ENCODE measurements at places on chromosomes 12 and 14.

- DNase-seq, result no peak
These were observed 146.6 kb downstream of the ANO2 start for GRCh38 chr12:5798242-5799015.

DNA sequence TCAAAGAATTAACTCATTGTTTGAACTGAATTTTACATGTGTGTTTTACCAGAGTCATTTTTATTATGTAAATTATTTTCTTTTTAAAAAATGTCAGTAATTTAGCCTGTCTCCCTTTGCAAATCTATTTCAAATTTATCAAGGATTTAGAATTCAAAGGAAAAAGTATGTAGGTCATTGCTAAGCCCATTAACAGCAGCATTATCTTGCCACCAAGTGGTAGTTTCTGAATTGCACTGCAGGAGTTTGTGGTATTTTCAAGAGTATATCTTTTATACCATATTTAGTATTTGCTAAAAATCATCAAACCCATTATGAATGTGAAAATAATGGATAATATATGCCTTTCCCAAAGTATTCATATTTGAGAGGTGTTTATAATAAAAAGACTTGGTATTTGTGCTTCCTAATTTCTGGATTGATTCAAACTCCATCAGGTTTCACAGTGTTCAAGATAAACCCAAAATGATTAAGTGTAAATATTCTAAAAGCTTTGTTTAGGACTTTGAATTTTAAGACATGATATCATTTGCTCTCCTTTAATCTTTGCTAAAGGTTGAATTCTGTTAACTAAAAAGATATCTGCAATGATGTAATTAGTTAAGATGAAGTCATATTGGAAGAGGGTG, 711.4 kb downstream of the FSCB start:
- DNase-seq, result no peak

- no peak for DNase-seq
These were observed 8.4 kb upstream of the NR4A1 start for GRCh38 chr12:52042706-52043385.

- DNase-seq, result no peak
These were observed 53.6 kb upstream of the BCL2L14 start for GRCh38 chr12:12017135-12017581.

DNA sequence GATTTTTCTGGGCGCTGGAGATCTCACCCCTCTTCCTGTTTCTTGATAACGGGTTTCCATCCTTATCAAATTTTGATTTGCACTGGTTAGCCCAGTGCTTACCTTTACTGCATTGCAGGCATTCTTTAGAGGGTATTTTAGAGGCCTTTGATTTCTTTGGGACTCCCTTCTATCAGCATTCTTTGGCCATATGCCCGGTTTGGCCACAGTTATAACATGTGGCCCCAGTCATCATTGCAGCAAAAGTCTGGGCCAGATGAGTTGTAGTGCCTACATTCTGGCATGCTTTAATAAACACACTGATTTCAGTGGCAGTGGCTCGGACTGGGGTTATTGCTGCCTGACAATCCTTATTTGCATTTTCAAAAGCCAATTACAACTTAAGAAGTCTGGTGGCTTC, 82.3 kb downstream of the KCNMB4 start:
- DNase-seq, result no peak

DNA sequence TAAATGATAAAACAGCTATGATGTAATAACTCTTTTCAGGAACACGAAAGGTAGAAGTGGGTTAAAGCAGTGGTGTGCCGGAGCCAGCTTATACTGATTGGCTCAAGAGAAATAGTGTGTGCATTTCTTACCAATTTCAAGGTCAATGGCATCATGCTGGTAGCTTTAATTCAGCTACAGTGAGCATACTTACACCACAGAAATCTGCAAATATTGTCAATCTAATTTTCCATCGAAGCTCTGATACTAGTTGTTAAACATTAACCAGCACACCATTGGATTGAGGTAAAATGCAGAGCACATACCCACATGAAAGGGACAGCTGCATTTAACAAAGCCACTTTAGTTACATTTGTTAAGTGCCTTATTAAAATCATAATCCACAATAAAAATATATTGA, 225.7 kb downstream of the KCNC2 start:
- DNase-seq, result no peak

GRCh38 chr12:42129595-42130204, 15.0 kb downstream of the GXYLT1 start:
- DNase-seq, result no peak

DNA sequence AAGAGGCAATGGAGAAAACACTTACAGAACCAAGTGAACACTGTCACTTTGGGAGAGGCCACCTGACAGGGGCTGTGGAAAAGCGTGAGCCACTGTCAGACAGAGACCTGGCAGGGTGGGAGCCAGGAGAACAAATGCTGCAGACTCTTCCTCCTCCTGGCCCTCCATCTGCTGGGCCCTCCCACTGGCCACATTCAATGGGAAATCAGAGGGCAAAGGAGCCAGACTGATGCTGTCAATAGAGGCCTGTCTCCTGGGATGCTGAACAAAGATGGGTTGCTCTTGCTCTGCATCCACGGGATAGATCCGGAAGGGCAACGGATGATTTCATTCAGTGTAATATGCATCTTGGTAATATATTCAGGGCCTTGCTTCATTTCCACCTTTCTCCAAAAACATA, 44.9 kb upstream of the BCAT1 start:
- no peak for DNase-seq

GRCh38 chr12:130879781-130880389, 8.0 kb downstream of the RAN start:
- peak; percentile 12 for DNase-seq

DNA sequence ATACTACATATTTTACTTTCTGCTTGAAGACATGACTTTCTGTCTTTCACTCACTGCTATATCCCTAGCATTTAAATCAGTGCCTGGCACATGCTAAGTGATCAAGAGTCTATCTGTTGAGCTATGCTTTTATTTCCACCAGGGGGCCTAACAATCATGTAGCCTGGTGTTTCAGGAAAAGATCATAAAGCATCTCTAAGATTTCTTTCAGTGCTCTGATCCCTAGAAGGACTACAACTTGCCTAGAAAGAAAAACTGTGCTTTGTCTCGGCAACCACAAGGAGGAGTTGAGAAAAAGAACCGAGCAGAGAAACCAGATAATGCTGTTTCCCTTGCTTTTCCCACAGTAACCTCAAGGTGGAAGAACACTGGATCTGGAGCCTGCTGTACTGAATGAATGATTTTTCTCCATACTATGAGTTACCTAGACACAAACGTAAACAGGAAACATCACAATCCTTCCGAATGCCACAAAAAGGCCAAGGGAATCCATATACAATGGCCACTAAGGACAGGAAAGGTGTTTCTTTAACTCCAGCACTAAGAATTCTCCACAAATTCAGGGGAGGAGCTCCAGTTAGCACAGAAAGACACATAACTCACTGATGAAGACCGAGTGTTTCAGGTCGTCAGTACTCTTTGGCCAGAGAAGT, 1.2 kb downstream of the CRY1 start:
- no peak for DNase-seq

DNA sequence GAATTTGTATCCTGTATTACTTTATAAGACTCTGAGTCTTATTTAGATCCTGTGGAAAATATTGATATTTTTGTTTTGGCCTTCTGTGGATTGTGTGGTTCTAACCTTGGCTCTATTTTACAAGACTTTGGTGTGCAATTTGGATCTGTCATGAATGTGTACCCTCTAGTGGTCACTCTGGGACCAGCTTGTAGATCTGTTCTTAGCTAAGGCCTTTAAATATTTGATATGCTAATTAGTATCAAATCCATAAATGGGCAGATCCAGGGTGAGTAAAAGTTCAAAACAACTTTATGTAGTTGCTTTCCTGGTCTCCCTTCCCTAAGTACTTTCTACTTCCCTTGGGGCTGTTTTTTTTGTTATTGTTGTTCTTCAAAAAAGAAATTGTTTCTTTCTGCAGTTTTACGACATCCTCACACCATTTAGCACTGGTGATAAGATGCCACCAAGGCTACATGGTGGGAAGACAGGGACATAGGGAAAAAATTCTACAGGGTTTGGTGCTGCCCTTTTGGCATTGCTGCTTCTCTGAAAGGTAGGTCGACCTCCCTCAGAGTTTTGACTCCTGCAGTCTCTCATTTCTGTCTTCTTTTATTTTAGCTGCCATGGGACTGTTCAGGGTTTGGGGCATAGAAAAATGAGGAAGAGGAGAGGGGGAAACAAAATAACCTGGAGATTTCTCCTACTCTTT, 238.5 kb downstream of the GPHN start:
- DNase-seq, result no peak

- no peak for DNase-seq
These were observed 35.5 kb upstream of the RFLNA start for GRCh38 chr12:124259154-124260066.

GRCh38 chr12:52279422-52280318, 5.2 kb downstream of the KRT86 start:
- no peak for DNase-seq

DNA sequence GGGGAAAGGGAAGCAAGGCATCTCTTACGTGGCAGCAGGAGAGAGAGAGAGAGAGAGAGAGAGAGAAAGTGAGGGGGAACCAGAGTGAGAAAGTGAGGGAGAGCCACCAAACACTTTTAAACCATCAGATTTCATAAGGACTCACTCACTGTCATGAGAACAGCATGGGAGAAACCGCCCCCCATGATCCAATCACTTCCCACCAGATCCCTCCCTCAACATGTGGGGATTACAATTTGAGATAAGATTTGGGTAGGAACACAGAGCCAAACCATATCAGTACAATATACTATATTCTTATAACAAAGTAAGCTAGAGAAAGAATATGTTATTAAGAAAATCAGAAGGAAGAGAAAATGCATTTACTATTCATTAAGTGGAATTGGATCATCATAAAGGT, 53.7 kb upstream of the PLXNC1 start:
- DNase-seq, result no peak

DNA sequence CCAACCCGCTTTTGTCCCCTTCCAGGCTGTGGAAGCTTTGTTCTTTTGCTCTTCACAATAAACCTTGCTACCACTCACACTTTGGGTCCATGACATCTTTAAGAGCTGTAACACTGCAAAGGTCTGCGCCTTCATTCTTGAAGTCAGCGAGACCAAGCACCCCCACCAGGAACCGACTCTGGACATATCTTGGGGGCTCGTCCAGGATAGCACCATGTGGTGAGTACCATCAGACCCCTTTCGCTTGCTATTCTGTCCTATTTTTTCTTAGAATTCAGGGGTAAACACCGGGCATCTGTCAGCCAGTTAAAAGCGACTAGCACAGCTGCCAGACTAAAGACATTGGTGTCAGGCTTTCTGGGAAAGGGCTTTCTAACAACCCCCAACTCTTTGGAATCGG, 137.6 kb upstream of the PPFIA2 start:
- no peak for DNase-seq

DNA sequence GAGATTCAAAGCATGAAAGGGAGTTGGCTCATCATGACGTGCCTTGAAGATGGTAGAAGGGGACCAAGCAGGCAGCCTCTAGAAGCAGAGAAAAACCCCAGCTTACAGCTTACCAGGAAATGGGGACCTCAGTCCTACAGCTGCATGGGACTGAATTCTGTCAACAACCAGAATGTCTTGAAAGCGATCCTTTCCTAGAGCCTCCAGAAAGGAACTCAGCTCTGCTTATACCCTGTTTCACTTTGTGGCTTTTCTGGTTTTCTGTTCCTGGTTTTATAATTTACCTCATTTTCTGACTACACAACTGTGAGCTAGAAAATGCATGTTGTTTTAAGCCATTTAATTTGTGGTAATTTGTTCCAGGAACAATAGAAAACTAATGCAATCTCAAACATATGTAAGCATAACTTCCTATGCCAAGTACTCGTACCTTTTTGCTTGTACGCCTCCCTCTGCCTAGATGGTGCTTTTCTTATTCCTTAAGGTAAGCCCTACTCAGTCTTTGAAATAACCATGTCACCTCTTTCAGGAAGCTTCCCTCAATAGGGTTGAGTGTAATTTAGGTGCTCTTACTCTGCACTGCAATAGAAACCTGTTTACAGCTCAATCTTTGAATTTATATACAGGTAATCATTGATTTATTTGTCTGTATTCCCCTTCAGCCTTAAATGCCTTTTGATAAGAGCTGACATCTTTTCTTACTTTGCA, 348.8 kb downstream of the TMEM117 start:
- no peak for DNase-seq

GRCh38 chr12:123101526-123101925, 49.4 kb downstream of the PITPNM2 start:
- DNase-seq, result no peak

- DNase-seq, result no peak
These were observed 6.3 kb upstream of the OR4E2 start for GRCh38 chr14:21647380-21647779.

DNA sequence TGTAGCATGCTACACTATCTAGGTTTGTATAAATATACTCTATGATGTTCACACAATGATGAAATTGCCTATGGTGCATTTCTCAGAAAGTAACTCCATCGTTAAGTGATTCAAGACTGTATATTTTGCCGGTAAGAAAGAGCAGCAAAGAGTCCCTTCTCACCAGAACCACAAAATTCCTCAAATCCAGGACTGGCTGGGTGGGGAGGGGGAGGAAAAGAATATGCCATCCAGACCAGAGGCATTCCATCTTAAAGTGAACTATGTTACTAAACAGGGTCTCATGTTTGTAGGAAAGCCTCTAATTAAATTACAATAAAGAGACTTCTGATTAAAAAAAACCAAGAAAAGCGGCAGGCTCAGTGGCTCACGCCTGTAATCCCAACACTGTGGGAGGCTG, 11.5 kb downstream of the UBE2N start:
- no peak for DNase-seq

DNA sequence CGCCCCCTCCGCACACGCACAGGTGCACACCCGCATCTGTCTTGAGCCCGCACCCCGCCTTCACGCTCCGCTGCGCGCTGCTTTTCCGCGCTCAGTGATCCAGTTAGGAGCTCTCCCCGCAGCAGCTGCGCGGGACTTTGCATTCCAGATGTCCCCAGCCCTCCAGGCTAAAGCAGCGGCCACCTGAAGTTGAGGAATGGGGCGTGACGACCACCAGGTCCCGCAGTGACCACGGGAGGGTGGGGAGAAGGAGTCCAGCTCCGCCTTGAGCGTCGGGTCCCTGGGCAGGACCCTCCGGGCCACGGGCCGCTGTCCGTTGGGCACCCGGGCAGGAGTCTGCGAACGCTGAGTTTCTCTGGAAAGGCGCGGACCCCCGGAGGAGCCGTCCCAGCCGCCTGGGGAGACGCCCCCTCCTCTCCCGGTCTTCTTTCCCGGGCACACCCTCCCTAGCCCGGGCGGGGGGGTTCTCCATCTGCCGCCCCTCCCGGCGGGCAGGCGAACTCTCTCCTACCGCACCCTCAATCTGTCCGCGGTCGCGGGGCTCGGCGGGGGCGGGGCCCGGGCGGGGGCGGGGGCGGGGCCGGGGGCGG, 334 bp upstream of the TMEM132C start:
- DNase-seq, result no peak

- no peak for DNase-seq
These were observed 475.4 kb upstream of the SEL1L start for GRCh38 chr14:82009076-82009475.

- DNase-seq, result no peak
These were observed 229.5 kb downstream of the NAV3 start for GRCh38 chr12:78060186-78060585.

GRCh38 chr12:6205761-6206160, 5.6 kb downstream of the CD9 start:
- no peak for DNase-seq

Measured in activated naive CD4-positive, alpha-beta T cell (primary cell).